Caudate nucleus (tissue), 63 donors: ENCODE measurements at places on chromosomes 3 and 15.
A peak's percentile ranks its signal among the peaks of the same experiment; 100 is the strongest.

DNA sequence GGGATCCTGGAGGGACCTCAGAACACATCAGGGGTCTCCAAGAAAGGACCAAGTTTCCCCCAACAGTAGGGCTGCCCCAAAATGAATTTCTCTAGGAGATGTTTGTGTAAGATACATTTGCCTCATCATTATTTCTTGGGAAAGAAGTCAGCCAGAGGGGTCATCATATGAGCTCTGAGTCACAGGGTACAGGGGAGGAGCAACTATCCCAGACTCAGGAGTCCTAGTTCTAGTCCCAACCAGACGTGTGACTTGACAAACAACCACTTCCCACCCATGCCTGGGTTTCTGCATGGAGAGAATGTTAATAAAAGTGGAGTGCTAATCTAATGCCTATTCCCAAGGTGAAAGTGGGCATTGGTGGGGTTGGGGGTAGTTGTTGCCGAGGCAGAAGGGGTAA is 144.1 kb downstream of the ALDH1A2 start:
- no peak for DNase-seq

DNA sequence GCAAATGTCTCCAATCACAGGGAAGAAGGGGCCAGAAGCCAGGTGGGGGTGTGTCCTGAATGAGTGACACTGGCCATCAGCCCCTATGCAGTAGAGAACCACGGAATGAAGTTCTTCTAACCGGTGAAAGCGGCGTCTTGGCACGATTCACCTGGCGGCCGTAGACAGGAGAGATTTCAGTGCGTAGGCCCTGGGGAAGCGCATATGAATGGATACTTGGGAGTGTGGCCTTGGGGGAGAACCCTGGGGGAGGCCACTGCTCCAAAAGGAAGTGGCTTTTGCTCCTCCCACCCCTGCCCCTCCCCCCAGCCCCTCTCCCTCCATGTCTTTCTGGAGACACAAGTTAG is 43.6 kb downstream of the RBPMS2 start:
- DNase-seq: no peak

- DNase-seq: no peak
Measured at GRCh38 chr15:80747317-80748053, 31.7 kb upstream of the CEMIP start.

DNA sequence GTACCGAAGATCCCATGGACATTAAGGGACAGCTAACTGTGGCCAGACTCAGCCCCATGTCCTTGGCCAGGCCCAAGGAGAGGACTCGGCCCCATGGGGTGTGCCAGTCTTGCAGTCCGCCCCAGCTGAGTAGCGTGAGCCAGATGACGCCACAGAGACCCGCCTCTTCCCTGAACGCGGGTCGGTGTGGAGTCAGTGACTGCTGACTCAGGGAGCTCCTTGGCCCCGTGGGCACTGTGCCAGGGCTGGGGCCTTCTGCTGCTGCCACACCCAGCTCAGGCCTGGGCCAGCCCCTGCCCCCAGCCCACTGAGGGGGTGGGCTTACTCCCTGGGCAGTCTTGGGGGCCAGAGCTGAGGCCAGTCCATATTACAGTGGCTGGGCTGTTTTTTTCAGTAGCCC is 52.8 kb downstream of the PLXNA1 start:
- DNase-seq: no peak

DNA sequence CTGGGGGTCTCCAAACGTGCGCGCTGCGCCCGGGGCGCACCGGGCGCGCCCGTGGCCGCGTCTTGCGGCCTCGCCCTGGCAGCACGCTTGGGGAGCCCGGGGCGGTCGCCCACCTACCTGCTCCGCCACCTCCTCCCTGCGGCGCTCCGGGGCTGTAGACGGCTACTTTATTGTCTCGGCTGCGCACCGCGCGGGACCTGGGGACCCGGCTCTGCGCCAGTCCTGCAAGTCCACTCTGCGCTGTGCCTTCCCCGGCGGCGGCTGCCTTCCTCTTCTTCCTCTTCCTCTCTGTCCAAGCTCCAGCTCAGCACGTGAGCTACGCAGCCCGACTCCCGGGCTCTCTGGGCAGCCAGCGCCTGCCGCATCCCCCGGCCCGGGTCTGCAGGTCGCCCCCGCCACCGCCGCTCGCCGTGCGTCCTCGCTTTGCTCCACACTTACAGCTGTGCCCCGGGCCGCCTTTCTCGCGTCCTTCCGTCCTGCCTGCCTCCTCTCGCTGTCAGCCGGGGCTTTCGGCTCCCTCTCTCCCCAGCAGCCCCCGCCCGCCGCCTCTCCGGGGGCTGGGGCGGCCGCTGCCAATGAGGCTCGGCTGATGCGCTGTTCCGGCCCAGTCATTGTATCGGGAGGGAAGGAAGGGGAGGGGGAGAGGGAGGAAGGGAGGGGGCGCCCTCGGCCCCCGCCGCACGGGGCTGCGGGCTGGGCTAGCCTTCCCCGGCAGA is 156.4 kb upstream of the FRMD4B start:
- DNase-seq: peak; percentile 63

DNA sequence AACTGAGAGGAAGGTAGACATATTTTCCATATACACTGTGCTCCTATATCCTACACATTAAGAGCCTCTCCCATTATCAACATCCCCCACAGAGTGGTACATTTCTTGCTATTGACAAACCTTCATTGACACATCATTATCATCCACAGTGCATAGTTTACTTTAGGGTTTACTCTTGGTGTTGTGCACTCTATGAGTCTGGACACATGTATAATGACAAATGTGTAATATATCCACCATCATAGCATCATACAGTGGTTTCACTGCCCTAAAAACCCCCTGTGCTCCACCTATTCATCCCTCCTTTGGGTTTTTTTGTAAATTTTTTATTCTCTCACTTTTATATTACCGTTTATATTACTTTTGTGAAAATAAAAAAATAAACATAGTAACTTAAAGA is 22.2 kb upstream of the CLDN18 start:
- DNase-seq: no peak

DNA sequence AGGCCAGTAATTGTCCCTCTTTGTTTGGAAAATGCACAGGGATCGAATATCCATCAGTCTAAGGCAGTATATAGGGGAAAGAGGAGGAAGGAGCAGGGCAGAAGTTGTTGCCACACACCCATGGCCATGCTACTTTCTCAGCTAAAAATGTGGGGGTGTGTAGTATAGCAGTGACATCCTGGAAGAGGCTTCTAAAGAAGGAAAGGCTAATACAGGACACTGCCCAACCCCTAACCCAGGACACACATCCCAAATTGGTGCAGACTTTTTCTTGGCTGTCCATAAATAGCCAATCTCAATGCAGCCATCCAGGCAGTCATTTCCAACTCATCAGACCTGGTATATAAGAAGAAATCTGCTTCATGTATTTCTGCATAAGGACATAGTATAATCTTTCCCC is 33.1 kb upstream of the LRRN1 start:
- no peak for DNase-seq

- no peak for DNase-seq
Measured at GRCh38 chr3:197353867-197354567, 55.6 kb upstream of the DLG1 start.

GRCh38 chr3:124177071-124177470 is 185.1 kb upstream of the ROPN1 start:
- DNase-seq: no peak

DNA sequence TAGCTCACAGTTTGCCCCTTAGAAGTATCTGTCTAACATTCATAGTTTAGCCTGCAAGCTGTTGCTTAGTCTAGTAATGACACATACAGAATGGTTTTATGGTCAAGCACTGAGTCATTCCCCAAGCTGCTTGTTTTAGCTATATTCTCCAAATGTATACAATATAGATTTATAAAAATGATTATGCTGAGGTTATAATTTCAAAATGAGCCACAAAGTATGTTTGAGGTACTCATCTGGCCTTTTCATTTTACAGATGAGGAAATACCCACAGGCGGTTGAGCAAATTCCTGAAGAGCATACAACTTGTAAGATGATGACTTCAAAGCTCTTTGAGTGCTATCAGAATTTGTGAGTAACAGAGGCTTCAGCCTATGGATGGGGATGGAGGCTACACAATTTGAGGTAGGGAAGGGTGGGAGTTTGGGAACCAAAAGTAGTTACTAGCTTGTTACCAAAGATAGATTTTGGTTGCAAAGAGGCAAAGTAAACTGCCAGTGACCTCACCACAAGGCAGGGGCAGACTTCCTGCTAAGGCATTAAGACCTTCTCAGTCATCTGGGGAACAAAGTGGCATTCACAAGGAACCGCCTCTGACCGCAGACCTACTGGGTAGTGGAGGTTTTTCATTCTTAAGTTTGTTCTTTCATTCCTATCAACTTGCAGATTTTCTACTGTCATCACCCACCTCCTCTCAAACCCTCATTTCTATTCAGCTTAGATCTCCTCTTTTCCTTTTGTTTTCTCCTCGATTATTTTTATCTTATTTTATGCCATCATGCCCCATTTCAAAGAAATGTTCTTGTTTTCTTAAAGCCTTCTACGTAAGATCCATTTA is 257.2 kb upstream of the NECTIN3 start:
- DNase-seq: no peak

DNA sequence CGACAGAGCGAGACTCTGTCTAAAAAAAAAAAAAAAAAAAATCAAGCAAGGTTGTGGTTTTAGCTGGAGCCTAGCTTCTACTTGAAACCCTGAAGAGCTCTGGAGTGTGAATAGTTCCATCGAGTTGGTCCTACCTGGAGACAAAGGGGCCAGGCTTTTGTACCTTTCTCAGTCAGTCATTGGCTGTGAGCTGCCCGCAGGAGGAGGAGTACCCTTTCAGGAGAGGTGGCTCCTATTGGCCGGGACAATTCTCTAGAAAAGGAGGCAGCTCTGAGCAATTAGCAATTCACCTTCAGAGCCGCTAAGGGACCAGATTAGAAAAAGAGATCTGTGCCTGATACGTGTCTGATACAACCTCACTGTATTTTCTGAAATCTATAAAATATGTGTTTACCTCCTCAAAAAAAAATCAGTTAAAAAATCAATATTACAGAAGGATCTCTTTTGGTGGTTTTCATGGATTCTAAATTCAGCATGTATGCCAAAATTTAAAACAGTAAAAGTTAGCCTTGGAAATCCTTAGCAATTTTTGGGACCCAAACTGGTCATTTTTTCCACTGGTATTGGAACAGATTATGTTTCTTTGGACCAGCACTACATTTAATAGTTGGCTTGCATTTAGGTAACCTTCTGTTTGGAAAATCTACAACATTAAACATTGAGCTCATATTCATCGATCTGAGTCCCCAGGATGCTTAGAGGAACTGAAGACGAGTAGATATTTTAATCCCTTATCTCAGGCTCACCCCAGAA is 29.7 kb upstream of the PDCD6IP start:
- no peak for DNase-seq

DNA sequence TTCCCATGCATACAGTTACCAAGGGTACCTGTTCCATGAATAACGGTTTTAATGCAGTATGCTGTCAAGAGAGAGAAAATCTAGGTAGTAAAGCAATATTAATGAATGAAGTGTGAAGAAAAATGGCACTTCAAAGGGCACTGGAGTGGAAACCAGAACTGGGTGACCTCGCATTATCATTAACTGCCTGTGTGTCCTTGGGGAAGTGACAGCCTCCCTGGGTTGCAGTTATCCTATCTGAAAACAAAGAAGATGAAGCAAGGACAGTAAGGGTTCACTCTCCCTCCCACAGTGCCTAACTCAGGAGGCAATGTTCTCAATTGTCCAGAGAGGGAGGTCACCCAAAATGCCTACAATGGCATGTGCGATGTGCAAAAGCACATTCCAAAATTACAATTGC is 15.1 kb downstream of the MTHFS start:
- DNase-seq: no peak

DNA sequence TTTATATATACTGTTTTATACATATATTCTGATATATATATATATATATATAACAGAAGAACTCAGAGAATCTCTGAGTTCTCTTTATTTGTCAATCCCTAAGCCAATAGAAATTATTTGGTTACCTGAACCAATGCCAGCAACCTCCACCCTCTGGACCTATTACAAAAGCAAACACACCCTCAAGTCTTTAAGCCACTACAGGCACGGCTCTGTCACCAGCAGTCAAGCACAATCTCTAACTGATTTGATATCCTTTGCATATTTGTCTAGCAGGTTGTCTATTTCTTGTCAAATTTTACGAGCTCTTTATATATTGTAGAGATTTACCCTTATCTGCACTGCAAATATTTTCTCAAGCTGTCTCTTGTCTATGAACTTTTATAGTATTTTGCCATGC is 66.6 kb upstream of the TOPAZ1 start:
- DNase-seq: no peak

- DNase-seq: no peak
Measured at GRCh38 chr15:93239591-93239990, 150.6 kb upstream of the RGMA start.

GRCh38 chr3:76293856-76294255 is 508.5 kb upstream of the ZNF717 start:
- DNase-seq: no peak
